ENCODE measurements at places on chromosomes 5 and 9.

GRCh38 chr9:87441251-87441650 is 56.4 kb upstream of the DAPK1 start:
- DNase-seq, result peak; percentile 7

DNA sequence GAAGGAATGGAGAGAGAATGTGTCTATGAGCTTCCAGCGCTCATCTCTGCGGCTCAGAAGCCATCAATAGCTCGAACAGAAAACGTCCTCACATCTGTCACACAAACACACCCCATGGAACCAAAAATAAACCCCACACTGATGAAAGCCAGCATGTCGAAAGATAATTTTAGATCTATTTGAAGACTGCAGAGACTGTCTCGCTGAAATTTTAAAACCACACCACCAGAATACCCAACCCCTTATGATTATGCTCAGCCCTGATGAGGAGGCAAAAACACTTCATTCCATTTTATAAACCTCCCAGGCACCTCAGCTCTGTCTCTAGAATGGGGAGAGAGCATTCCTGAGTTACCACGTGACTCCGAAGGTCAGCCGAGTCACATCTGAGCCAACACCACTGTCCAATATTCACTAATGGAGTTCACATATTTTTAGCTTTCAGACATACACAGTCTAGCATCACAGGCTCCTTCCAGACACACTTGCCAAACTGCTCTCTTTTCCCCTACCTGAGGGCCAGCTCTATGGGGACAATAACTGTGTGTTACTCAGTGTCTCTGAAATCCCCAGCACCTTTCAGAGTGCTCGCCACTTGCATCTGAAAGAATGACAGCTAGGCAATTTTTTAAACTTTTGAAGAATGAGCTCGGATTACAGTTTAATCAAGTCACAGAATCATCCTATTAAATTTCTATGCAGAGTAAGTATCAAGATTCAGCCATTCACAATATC is 63.2 kb downstream of the SERINC5 start:
- peak; percentile 13 for DNase-seq

DNA sequence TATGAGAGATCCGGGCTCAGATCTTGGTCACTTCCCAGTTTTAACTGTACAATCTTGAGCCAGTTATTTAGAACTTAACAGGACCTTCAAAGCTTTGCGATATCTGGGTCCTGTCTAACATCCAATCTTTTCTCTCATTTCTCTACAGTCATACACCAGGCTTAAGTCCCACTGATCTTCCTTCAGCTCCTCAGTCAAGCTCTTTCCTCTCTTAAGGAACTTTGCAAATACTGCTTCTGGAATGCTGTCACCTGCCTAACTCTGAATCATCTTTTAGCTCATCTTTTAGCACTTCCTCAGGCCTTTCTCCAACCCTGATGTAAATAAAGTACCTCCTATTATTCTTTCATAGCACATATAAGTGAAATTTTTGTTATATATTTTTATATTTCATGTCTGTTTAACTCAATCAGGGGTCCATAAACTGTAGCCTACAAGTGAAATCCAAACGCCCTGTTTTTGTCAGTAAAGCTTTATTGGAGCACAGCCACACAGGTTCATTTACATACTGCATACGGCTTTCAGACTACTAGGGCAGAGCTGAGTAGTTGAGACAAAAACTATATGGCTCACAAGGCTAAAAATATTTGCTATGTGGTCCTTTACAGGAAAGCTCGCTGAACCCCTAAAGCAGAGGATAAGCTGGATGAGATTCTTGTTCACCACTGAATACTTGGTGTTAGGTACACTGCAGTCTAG is 63.5 kb downstream of the MEF2C start:
- no peak for DNase-seq

GRCh38 chr9:8468045-8468637 is 668.6 kb upstream of the DMAC1 start:
- no peak for DNase-seq

DNA sequence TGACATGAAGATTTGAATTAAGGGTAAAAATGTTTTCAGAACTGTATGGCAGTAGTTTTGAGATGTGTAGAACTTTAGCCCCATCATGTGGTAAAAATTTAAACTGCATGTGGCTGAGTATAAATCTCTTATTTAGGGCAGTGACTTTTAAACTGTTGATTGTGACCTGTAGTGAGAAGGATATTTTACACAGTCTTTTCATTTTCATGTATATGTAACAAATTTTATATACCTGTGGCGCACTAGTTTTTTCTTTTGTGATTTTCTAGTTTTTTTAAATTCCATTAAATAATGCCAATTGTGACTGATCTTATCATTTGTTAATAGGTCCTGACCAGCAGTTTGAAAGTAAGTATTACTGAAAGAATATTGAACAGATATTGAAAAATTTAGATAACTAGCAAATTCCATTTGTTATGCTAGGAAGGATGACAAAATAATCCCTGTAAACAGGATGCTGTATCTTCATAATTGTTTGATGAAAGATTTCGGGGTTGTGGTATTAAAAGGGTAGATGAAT is 47.2 kb downstream of the GPBP1 start:
- DNase-seq, result peak; percentile 58

GRCh38 chr5:153399595-153399994 is 90.9 kb upstream of the GRIA1 start:
- peak; percentile 26 for DNase-seq

GRCh38 chr5:1763960-1764605 is 35.6 kb downstream of the MRPL36 start:
- DNase-seq, result no peak

DNA sequence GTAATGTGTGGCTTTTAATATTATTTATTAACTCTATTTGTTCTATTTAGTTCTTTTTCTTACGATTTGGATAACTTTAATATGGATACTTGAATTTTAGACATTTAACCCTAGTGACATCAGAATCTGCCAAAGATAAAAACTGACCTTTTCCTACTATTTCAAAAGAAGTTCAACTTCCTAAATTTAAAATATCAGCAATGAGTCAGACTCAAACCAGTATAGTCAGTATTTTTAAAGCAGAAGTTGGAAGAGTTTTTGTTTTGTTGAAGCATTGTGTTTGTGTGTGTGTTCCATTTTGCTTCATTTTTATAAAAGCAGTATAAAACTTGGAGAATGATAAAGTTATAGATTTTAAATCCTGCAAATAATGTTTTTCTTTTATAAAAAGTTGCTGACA is 251.8 kb upstream of the RASA1 start:
- DNase-seq, result no peak

DNA sequence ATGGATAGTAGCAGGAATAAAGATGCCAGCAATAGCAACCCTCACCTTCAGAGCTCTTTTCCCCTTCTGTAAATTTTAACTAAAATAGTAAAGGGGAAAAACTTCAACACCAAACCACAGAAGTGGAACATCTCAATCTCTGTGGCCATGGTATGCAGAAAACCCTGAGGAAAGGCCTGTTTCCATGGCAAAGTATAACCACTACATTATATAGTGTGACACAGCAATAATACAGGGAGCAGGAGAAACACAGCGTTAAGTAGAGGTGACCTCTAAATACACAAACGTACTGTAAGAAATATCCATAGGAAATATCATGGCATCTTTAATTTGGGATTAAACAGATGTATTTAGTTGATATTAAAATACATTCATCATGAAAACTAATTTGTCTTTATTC is 106.4 kb downstream of the SLC24A2 start:
- no peak for DNase-seq

GRCh38 chr5:139361835-139362429 is 20.3 kb downstream of the PAIP2 start:
- DNase-seq, result no peak

DNA sequence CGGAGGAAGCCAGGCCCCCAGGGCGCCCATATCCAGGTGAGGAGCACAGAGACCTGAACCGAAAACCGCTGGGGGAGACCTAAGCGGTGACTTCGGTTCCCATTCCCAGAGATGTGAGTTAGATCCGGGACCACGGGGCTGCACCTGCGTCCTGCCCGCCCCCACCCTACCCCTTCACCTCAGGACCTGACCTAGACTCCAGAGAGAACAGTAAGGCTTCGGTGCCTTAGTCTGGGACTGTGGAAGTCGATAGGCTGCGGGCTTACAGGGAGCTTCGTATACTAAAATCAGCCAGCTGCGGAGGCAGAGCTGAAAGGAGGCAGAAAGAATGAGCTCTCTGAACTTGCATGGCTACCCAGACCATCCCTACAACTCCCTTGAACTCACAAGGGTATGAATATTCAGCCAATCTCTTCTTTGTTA is 518 bp upstream of the FAM13B start:
- no peak for DNase-seq

DNA sequence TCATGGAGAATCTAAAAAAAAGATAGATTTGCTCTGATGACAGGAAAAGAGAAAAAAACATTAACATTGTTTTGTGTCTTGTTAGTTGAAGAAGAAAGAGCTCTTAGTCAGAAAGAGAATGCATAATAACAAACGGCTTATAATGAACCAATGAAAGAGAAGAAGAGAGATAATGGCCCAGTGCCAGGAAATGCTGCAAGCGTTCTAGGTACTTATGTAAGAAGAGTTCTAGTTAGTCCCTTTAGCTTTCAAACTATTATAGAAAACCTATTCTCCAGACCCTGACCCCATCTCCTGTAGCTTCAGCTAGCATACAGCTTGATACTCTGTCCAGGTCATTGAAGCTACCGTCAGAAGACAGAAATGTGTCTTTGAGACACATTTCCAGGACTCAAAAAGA is 70.2 kb downstream of the FBXL17 start:
- no peak for DNase-seq

GRCh38 chr5:39164016-39164415 is 55.3 kb downstream of the FYB1 start:
- DNase-seq, result no peak

- no peak for DNase-seq
Observed at GRCh38 chr5:161302559-161302958, 244.0 kb downstream of the GABRB2 start.

- no peak for DNase-seq
Observed at GRCh38 chr5:156836846-156837245, 13.2 kb upstream of the PPP1R2B start.

DNA sequence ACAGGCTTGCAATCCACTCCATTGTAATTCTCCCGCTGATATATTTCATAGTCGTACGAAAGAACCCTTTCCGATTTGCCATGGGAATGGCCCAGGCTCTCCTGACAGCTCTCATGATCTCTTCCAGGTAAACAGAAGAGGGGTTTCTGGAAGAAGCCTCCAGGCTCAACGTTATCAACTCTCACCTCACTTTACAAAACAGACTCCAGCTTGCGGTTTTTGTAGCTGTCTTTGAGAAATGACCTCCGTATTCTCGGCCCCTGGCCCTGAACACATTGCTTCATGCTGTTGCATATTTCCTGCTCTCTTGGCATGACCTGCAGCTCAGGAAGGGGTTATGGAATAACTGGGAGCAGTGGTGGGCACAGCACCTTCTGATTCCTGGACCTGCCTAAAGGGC is 85.7 kb downstream of the SLC1A1 start:
- DNase-seq, result no peak

DNA sequence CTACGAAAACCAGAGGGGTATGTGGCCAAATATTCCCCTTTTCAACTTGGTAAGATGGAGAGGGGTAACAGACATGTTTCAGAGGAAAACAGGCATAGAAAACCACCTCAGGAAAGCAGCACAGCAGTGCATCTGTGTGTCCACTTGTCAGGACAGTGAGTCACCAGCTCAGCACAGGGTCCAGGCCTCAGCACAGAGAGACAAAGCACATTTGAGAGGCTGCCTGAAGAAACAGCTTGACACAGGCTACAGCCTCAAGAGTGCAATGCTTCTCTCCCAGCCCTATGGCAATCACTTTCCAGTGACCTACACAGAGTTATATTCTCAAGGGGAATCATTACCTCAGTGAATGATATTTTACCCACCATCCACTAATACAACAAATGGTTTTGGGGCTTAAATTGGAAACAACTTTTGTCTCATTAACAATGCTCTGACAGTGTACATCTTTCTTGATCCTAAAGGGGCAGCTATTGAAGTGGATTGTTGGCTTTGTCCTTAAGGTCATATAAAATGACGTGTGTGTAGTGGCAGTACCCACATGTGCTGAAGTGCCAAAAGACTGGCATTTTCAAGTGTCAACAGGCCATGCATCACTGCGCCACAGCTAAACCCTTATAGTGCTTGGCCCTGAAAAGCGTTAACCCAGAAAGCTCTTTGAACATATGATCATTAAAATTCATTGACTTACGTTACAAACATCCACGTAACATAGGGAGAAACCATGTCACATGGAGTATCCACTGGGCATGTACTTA is 46.4 kb downstream of the ERMP1 start:
- no peak for DNase-seq

DNA sequence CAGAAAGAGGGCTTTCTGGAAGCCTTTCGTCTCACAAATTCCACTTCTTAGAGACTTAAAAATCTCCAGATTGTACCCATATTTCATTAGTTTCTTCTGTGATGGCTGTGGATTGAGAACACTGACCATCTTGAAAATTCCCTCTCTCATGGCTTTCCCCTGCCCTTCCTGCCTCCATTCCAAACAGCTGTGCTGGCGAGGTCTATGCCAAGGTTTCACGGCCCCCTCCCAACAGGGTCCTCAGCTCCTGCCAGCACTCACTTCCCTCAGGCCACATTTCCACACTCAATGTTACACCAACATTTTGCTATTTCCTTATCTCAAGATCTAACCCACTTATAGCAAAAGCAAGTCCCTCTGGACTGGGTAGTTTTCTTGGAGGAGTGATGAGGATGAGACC is 40.3 kb upstream of the EQTN start:
- DNase-seq, result no peak

GRCh38 chr5:160799184-160799583 is 52.8 kb downstream of the ATP10B start:
- no peak for DNase-seq

DNA sequence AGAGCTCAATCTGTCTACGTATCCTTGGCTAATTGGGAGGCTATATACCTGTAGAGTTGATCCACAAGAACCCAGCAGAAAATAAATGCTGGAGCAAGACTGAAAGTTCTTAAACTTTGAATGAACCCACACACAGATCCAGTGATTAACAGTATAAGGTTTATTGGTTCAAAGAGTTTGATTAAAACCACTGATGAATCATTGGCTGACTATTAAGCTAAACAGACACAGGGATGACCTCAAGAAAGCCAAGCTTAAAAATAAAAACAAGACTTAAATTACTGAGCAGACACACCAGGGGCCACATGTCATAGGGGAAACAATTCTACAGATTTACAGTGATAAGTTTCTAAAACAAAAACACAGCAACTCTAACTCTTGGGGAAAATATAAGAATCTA is 163.6 kb downstream of the SPATA31D1 start:
- peak; percentile 83 for DNase-seq

- no peak for DNase-seq
Observed at GRCh38 chr5:9601055-9601739, 29.0 kb downstream of the TAS2R1 start.

Measured in fibroblast of skin of right quadriceps (primary cell).